ENCODE measurements at places on chromosomes 16 and 17.
A peak's percentile ranks its signal among the peaks of the same experiment; 100 is the strongest.

GRCh38 chr17:74442670-74443515 is 11.0 kb downstream of the GPRC5C start:
- peak; percentile 54 for DNase-seq

DNA sequence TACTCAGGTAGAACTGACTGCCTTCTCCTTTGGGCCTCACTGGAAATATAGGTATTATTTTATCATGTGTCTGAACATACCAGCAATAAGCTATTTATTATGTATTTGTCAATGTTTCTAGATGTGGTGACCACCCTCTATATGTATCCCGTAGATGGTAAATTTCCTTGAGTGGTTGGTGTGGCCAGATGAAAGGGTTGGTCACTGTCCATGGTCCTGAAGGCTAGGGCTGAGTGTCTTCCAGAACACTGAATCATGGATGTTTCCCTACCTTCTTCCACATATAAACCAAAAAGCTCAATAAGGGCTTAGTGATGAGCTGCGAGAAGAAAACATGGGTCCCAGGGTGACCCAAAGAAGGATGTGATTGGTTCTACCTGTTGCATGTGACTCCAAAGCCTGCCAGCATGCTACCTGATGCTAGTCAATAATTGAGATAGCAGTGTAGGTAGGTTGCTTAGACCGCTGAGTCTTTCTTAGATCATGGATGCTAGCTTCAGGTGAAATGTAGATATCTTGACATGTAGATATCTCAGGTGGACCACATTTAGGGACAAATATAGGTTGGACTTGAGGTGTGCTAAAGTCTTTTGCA is 150.3 kb downstream of the ASIC2 start:
- DNase-seq: no peak

GRCh38 chr16:57166951-57167350 is 18.9 kb downstream of the PSME3IP1 start:
- DNase-seq: no peak

- DNase-seq: peak; percentile 54
Observed at GRCh38 chr16:85593494-85594221, 19.5 kb upstream of the GSE1 start.

DNA sequence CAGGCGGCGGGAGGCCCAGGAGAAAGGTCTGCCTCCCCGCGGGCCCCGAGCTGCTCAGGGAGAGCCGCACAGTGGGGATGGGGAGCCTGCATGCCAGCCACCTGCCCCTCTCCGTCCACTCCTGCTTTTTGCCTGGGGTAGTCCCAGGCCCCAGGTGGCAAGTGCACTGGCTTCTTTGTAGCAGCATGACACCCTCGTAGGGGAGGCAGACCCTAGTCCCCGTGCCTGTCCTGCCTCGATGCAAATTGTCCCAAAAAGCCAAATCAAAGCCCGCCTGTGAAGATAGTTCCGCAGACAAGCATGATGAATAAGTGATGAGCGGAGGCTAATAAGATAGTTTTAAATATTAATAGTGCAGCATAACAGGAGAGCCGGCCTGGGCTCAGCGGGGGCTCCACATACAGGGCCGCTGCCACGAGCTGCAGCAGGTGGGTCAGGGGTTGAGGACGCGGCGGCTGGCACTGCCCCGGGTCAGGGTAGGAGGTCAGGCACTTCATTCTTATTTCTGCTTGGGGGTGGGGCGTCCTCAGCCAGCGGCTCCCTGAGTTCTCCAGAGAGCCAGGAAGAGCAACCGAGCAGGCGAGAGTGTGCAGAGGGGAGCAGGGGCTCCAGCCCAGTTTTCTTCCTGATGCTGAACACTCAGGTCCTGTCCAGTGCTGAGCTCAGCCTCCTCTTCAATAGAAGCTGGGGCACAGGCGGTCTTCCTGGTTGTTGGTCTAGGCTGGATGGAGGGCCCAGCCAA is 26.8 kb downstream of the GINS2 start:
- no peak for DNase-seq

- DNase-seq: no peak
Observed at GRCh38 chr17:43365356-43365755, 33.4 kb upstream of the ARL4D start.

DNA sequence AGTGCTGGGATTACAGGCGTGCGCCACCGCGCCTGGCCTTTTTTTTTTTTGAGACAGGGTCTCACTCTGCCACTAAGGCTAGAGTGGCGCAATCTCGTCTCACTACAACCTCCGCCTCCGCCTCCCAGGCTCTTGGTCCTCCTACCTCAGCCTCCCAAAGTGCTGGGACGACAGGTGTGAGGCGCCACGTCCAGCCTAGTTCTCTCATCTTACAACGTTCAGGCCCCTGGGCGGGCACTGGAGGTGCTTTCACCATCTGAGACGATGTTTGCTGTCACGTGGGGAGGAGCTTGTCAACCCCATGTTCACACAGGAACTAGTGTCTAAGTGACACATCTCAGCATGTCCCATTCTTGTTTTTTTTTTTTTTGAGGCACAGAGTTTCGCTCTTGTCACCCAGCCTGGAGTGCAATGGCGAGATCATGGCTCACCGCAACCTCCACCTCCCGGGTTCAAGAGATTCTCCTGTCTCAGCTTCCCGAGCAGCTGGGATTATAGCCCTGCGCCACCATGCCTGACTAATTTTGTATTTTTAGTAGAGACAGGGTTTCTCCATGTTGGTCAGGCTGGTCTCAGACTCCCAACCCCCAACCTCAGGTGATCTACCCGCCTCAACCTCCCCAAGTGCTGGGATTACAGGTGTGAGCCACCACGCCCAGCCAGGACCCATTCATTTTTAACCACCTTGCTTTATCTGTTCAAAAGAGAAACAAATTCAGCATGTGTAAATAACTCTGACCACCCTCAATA is 5.2 kb upstream of the FANCA start:
- no peak for DNase-seq

DNA sequence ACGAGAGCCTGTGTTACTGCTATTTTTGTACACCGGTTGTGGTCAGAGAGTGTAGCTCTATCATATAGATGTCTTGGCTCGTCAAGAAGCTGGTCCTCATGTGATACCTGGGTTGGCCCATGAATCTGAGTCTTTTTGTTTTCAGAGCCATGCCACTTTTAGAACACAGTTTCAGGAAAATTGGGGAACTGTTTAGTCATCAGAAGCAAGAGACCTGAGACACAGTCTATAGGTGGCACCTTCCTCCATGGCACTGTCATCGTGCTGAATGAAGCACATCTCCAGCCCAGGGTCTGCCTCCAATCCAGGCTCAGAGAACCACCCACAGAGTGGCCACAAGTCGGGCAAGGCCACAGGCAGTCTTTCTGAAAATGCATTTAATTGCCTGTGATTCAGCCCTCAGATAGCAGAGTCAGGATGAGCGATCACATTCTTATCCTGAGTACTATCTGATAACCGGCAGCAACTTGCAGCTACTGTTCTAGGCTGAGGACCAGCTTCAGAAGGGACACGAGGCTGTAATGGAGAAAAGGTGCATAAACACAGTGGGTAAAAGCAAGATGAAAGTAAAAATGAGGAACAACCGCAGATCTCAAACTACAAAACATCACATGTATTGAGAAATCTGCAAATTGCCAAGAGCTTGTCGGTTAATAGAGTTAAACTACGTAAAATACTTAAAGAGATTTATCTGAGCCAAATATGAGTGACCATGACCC is 14.2 kb upstream of the HAPSTR1 start:
- no peak for DNase-seq

DNA sequence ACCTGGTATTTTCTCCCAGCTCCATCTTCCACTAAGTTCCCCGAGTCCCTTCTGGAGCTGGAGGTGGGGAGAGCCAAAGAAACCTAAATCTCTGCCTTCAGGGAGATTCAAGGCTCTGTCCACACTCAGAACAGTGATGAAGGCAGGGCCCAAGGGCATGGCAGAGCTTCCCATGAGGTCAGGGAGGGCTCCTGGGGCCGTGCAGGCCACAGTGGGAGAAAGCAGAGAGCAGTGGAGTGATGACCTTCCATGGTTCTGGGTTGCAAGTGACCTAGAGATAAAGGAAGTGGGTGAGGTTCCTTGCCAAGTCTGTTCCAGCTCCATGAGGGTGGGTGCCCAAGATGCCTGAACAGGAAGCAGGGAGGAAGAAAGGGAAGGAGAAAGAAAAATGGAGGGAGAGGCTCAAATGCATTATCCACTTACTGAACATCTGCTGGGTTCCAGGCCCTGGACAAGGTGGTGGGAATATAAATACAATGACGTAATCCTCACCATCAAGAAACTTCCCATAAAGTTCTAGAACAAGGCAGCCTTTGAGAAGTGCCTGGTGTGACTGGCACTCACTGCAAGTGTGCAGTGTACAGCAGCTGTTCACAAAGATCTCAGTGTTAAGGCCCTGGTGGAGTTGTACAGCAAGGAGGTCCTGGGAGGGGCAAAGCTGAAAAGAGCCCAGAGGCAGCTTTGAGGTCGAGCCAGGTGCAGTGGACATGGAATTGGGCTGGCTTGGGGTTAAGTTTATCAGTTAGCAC is 13.3 kb downstream of the TBKBP1 start:
- DNase-seq: no peak

DNA sequence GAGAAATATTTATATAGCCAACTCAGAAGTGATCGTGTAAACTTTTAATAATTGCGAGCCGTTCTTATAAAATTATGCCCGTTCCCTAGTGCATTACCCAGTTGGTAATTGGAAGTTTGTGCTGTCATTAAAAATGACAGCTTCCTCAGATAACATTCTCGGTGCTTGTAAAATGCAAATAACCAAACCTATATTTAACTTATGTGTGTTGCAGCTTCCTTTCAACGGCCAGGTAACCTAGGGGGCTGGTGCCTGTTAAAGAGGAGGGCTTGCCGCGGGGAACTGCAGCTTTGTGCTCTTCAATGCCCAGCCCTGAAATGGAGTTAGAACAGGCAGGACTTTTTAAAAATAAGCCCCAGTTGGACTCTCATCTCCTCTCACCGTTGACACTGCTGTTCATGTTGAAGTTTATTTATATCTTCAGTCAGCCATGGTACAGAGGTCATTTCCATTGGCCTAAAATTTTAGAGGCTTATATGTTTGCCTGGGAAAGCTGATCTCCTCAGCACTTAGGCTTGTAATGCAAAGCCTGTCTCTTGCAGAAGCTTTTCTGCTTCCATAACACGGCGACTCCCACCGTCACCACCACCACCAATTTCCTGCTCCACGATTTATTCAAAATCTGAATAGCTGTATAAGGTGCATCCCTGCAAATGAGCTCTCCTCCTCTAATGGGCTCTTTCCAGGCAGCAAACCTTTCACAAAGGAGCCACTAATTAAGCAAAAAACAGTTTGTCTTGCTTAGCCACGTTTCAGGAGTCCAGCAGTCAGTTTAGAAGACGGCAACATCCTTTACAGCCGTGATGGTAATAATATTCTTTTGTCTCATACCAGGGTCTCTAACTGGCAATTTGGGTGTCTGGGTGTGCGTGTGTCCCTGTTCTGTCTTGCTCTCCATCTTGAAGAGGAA is 74.7 kb downstream of the RPA1 start:
- peak; percentile 21 for DNase-seq

- no peak for DNase-seq
Observed at GRCh38 chr17:82947051-82947991, 107.5 kb upstream of the ZNF750 start.

- DNase-seq: no peak
Observed at GRCh38 chr17:50594128-50594823, 33.8 kb downstream of the CACNA1G start.

DNA sequence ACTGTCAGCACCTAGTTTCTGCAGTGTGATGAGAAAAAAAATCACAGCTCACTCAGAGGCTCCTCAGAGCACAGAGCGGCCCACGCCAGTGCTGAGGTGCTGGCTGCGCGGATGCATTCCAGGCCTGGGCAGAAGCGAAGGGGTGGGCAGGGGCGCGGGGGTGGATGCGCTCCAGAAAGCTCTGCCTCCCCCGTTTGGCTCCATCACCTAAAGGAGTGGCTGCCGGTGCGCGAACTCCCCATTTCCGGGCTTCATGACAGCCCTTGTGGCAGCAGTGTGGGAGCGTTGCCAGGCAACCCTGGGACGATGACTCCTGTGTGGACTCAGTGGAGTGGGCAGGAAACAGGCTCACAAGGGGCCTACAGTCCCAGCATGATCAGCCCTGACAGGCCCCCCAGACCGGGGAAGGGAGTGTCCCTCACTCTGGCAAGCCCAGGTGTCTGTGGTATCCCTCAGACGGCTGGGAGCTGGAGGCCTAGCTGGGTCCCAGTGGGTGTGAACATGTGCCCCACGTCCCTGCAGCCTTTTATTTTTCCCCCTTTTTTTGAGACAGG is 32.8 kb upstream of the NUDT16L1 start:
- no peak for DNase-seq

DNA sequence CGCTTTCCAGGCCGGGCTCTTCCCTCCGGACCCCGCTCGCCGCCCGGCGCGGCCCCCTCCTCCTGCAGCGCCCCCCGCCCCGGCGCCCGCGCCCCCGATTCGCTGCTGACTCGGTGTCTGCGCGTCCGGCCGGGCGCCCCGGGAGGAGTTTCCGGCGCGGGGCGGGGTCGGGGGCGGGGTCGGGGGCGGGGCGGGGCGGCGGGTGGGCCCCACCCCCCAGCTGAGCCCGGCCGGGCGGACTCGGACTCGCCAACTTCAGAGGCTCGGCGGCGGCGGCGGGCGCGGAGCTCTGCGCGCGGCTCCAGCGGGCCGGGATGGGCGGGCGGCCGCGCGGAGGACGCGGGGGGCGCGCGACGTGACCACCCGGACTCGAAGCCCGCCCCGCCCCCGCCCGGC is at the start of gene METRNL:
Gene METRNL (plus strand): TSS at position 258 of the 396 bp plus-strand sequence. CDS start 207 bp downstream, outside the sequence.
- DNase-seq: peak; percentile 36

GRCh38 chr17:57138956-57139576 is 54.0 kb downstream of the AKAP1 start:
- DNase-seq: peak; percentile 15

GRCh38 chr17:40313668-40314583 is 4.9 kb downstream of the RARA start:
- peak; percentile 78 for DNase-seq

Measured in NCI-H1436 (cell line).